ENCODE measurements at places on chromosomes 11 and 22. TPM values are rescaled to one million over a fixed set of nuclear protein-coding genes. Genes with fewer than 3 reads are reported as not detected.

The NEFH gene
- total RNA-seq: 18.2 TPM

The OR51B2 gene
- not detected for total RNA-seq

The RIMBP3C gene
- 0.18 TPM for total RNA-seq

DNA sequence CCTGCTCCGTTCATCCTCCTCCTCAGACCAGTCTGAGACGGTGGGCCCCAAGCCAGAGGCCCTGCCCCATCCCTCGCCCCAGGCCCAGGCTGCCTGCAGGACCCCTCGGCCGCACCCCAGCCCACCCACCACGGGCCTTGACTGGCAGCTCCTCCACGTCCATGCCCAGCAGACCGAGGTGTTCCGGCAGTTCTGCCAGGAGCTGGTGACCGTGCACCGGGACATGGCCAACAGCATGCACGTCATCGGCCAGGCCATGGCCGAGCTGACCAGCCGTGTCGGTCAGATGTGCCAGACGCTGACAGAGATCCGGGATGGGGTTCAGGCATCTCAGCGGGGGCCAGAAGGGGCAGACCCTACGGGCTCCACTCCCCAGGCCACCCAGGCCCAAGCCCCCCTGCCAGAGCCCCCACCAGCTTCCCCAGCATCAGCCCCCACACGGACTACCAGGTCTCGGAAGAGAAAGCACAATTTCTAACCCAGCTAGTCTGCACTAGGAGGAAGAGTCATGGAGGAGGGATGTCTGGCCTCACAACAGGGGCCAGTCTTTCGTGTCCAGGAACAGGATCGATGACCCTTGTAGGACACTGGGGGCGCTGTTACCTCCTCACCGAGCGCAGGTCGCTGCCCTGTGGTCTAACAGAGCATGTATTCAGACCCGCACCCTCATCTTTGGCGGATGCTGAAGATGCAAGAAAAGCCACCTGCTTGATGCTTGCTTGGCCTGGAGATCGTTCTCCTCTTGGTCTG, 66.3 kb downstream of the PRDM11 start:
- DNase-seq: peak; percentile 46

DNA sequence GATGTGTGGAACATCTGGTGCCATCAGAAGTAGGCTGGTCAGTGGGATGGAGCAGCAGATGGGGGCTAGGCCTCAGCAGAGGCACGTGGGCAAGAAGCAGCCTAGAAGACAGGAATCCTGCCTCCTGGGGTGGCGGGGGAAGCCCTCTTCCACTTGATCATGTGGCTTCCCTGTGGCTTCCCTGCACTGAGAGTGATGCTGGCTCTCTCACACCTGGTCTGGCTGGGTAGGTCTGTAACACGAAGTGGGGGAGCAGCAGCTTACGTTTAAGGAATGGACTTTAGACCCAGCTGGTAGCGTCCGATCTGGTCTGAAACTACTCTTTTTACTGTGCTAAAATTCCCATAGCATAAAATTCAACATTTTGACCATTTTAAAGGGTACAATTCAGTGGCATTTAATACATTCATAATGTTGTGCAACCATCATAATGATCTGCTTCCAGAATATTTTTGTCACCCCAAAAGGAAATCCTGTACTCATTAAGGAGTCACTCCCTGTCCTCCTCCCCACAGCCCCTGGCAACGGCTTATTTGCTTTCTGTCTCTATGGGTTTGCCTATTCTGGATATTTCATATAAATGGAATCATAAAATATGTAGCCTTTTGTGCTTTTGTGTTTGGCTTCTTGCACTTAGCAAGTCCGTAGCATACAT, 21.7 kb downstream of the PTPN5 start:
- no peak for DNase-seq

GRCh38 chr11:133383689-133384088, 148.6 kb downstream of the OPCML start:
- no peak for DNase-seq

The ART1 gene
- not detected for total RNA-seq

The A4GALT gene
- total RNA-seq: 5.3 TPM

GRCh38 chr11:126311401-126312291, 7.8 kb downstream of the DCPS start:
- DNase-seq: no peak

GRCh38 chr11:84165139-84165538, 879.0 kb upstream of the CCDC90B start:
- DNase-seq: no peak

The KRTAP5-9 gene
- 0.80 TPM for total RNA-seq

DNA sequence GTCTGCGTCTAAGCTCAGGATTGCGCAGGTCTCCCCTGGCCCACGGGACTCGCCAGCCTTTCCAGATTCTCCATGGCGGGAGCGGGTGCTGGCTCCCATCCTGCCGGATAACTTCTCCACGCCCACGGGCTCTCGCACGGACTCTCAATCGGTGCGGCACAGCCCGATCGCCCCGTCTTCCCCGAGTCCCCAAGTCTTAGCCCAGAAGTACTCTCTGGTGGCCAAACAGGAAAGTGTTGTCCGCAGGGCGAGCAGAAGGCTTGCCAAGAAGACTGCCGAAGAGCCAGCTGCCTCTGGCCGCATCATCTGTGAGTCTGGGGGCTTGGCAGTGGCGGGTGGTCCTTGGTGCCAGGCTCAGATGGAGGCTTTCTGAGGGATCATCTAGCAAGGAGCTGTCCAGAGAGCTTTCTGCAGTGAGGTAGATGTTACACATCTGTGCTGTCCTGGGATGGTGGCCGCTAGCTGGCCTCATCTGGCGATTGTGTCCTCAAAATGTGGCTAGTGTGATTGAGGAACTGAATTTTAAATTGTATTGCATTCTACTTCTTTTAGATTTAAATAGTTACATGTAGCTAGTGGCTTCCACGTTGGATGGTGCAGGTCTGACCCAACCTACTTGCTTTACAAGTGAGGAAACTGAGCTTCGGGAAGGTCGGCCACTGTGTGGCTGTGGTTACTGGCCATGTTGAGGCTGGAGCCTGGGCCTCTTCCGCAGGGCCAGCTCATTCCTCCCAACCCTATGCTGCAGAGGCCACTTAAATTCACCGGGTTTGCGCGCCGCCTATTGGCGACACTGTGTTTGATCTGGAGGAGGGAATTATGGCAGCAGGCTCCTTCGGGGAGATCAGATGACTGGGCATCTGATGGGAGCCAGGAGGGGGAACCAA, 6.7 kb downstream of the INCENP start:
- DNase-seq: no peak

DNA sequence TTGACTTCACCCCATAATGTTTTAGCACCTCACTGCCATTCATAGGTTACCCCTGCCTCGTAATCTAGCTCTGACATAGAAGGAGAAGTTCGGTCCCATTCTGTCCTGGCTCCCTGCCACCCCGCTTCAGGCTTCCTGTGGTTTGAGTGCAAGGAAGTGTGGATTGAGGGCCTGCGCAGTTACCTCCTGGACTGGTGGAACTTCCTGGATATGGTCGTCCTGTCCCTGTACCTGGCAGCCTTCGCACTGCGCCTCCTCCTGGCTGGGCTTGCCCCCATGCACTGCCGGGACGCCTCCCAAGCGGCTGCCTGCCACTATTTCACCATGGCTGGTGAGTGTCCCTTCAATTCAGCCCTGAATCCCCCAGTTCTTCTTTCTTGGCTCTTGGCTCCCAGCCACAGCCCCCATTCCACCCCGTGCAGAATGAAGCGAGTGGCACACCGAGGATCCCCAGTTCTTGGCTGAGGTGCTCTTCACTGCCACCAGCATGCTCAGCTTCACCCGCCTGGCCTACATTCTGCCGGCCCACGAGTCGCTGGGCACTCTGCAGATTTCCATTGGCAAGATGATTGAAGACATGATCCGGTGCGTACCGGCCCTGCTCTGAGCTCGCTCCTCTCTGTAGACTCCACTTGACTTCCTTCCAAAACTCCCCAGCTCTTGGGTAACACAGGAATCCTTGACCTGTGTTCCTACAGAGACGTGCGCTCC, 15.4 kb downstream of the ART5 start:
- DNase-seq: no peak

DNA sequence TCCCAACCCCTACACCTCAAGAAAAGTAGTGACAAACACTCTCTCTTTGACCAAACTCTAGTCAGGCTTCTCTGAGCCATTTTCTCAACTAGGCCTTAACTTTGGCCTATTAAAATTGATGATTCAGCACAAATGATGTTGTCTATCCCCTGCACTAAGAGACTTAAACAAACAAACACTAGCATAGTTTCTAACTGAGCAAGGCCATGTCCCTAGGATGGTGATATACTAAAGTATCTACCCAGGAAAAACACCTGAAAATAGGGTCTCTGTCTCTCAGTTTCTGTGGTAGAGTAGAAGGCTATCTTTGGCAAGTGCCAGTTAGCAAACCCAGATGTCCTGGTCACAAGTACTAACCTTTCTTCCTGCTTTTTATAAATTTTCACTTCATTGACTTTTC, 219.7 kb upstream of the ANO3 start:
- no peak for DNase-seq

GRCh38 chr11:36388951-36389350, 92.9 kb downstream of the PRR5L start:
- DNase-seq: no peak

The RFPL3 gene
- not detected for total RNA-seq

The VWCE gene
- total RNA-seq: 25.3 TPM

The ARSA gene
- total RNA-seq: 59.6 TPM

- no peak for DNase-seq
Observed at GRCh38 chr11:48109046-48109666, 107.5 kb upstream of the OR4B1 start.

- no peak for DNase-seq
Observed at GRCh38 chr22:44439356-44440223, 58.4 kb downstream of the RTL6 start.

The DEPDC5 gene
- 32.6 TPM for total RNA-seq

DNA sequence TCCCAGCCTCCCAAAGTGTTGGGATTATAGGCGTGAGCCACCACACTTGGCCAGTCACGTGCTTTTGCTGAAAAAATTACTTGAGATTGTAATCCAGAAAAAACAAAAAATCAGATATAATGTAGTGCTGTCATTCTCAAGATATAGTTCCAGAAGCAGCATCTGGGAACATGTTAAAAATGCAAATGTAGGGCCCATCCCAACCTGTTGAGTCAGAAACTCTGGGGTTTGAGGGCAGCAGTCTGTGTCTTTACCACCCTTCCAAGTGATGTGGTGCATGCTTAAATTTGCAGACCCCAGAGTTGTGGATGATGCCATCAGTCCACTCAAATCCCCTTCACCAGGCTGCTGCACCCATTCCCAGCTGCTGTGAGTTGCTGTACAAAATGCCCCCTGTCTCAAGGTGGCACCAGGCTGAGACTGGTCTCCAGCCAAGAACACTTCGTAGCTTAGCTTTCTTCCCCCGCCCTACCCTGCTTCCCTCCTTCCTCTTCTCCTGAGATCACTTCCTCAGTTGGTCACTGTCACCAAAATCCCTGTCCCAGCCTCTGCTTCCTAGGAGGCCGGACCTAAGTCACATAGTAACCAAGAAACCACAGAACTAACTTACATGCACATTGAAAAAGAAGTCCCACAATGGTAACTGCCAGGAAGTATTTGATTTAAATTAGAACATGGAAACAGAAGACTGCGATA, 18.2 kb upstream of the ARRB1 start:
- no peak for DNase-seq

The VSIG2 gene
- 8.6 TPM for total RNA-seq

DNA sequence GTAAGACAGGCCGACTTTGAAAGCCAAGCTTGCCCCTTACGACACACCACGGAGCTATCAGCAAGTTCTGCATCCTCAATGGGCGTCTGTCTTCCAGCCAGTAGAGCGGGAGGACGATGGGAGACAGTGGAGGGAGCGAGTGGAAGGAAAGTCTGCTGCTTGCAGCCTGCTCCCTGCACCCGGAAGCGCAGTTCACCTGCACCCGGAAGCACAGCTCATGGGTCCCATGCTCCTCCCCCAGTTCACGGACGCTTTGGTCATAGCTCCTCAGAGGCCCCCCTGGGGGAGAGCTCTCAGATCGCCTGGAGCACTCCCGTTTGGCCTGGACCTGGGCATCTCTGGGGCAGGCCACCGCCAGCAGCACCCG, 51.3 kb downstream of the FBLN1 start:
- DNase-seq: no peak

DNA sequence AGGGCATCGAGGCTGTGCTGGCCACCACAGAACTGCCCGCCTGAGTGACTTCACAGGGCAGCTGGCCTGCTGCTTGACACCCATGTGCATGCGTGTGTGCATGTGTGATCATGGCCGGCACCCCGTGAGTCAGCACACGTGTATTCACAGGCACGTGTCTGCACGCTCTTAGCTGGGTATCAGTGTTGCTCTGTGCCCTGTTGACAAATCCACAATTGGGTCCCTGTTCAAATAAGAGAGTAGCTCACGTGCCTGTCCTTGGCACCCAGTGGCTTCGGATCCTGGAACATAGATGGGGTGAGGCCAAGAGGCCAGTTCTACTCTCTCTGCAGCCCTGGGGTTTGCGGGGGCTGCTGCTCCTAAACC, 14.0 kb downstream of the B3GAT1 start:
- DNase-seq: no peak

The TCN2 gene
- total RNA-seq: 59.5 TPM

DNA sequence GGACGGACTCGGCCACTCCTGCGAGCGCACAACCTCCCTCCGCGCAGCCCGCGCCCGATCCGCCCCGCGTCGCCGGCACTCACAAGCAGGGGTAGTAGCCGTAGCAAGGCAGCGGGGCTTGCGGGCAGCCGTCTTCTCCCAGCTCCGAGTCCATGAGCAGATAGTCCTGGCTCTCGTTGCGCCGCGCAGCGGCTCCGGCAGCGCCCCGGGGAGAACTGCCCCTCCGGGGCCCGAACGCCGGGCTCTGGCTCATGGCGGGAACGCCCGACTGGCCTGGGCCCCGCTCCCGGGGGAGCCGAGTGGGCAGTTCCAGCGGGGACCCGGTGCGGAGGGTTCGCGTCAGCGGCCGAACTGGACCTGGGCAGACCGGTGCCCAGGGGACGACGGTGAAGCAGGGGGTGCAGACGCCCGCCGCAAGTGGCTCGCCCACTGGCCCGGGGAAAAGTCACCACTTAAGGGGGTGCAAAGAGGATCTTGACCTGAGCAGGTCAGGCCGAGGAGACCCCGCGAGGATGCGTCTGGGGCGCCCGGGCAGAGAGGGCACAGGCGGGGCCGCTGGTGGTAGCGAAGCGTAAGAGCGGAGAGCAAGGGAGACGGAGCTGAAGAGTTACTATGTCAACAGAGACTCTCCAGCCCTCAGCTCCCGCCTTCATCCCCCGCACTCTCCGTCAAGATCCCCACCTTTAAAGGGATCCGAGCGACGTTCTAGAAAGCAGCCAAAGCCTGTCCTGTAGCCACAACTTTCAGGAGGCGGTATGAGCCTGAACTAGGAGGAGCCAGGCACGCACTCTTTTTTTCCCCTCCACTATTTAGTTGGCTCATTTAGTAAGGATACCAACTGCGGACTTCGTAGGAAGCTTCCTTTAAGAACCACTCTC, at the start of gene TRPC6:
TSS of gene TRPC6 (minus strand) at position 757 of the 878 bp plus-strand sequence. CDS start at position 253, 504 bp downstream.
- peak; percentile 35 for DNase-seq

GRCh38 chr22:48102581-48102980, 1340.1 kb downstream of the TBC1D22A start:
- DNase-seq: no peak
